CD4-positive, alpha-beta T cell treated with Interleukin-17A for 4 hours (primary cell): ENCODE measurements at places on chromosomes 12 and 14.

DNA sequence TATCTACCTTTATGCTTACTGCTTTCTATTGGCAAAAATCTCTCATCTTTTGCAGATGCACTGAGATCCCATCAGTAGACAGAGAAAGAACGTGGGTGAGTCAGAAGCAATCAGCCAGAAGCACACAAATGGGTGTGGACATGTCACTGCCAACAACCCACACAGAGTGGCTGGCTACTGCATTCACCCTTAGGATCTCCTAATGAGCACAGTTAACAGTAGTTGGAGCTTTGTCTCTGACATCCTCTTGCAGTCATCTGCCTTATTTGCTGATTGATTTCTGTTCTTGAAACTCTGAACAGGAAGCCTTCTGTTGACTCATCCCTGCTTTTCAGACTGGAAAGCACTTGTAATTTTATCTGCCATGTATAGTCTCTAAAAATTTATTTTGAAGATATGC, 117.2 kb downstream of the RGS6 start:
- no peak for DNase-seq

DNA sequence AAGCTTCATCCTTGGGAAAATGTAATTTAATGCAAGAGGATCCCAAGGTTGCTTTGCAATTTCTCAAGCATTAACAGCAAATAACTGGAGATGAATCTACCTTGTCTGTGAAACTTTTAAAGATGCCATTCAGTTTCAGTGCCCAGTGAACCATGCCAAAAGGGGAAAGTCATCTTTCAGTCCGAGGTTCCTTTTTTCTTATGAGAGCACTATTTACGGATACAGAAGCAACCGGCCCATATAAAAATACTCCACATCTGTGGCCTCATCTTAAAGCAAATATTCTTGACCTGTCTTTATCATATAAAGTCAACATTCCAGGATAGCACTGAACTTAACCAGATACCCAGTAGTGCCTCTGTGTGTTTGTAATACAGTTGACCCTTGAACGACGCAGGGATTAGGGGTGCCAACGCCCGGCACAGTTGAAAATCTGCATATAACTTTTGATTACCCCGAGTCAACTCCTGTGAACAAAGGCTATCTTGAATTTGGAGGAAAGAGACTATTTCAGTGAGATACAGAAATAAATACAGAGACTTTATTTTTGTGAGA, 209.4 kb downstream of the PCNX1 start:
- no peak for DNase-seq

DNA sequence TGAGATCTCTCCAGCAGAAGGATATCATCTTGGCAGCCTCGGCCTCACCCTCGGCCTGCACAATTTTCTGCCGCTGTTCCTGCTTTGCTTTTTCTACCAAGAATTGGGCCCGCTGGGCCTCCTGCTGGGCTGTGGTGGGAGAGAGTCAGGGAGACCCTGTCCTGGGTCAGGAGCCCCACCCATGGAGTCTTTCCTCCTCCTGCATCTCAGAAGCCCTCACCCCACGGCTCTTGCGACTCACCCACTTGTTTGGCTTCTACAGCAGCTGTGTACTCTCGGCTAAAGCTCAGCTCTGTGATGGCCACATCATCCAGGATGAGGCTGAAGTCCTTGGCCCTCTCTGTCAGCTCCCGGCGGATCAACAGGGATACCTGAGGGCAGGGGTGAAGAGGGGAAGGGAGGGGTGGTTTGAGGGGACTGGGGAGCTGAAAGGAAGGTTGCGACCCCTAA, 2.8 kb downstream of the PHB2 start:
- DNase-seq, result no peak

DNA sequence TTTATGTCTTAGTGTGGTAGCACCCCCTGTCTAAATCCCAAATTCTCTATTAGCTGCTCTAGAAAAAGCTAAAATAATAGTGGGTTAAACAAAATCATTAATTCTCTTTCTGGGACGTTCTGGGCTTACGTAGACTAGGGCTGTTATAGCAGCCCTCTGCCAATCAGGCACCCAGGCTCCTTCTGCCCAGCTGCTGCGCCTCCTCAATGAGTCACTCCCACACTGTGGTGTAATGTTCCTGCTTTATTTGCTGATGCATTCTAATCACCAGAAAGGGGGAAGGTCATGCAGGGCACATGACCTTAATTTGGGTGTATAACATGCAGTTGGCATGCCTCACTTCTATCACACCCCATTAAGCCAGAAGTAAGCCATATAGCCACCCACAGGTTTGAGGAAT, 294.5 kb downstream of the GALC start:
- DNase-seq, result no peak

DNA sequence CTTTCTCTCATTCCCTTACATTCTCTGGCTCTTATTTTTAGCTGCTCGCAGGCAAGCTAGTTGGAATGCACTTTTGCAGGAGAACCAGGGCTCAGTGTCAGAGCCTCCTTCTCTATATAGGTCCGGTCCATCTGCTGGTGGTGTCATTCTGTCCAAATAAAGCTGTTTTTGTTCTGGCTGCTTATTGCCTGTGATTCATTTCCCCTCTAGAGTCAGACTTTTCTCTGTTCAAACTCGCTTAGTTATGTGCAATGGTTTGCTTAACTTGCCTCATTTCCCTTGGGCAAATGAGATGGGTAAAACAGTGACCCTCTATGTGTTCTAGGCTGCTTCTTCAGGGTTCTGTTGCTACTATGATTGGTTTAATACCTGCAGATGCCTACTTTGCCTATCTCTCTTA, 2.9 kb downstream of the SMARCD1 start:
- no peak for DNase-seq

DNA sequence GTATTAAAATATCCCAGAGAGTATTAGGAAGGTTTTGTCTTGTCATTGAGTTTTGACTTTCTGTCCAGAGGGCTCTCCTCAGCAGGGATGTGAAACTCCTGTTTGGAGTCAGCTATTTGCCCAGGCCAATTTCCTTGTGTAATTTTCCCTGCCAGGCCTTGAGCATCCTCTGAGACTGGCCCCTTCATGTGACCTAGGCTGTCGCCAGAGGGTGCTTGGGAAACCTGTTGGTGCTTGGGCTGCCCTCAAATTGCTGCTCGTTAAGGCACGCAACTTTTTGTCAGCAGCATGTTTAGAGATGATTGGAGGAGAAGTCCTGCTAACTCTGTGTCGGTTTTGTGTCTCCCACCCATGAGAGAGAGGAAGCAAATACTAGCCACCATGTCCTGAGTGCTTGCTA, 39.1 kb downstream of the IQSEC3 start:
- DNase-seq, result no peak
